ENCODE measurements at places on chromosomes 6 and 20. TPM values are rescaled to one million over a fixed set of nuclear protein-coding genes. Genes with fewer than 3 reads are reported as not detected.

DNA sequence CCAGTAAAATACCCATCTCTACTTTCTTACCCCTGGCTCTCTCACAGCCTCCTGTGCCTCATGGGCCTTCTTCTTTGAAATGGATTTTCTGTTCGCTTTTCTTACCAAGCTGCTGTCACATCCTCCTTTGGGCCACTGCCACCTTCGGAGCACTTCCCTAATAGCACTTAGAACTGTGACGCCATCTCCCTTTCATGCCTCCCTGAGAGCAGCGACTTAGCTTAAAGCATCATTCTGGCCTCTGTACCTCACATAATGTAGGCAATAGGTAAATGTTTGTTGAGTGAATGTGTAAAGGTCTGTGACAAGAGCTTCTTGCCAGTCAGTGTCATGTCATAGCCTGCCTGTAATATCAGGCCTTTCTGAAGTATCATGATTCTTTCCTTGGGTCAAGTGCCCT lies 78.8 kb downstream of the ADGRG6 start:
- H3K27me3 ChIP-seq, result peaks cover 9% of the 10 kb centered on the region
- H3K36me3 ChIP-seq, result no peaks in the 10 kb centered on the region
- no peak overlapping the region for H3K27ac ChIP-seq
- no peak overlapping the region for H3K4me3 ChIP-seq

Gene SLC25A27
- not detected for total RNA-seq

Gene ENPP5
- total RNA-seq, result not detected

Gene DDX43
- total RNA-seq, result 0.66 TPM

Gene IRAK1BP1
- 3.0 TPM for total RNA-seq

DNA sequence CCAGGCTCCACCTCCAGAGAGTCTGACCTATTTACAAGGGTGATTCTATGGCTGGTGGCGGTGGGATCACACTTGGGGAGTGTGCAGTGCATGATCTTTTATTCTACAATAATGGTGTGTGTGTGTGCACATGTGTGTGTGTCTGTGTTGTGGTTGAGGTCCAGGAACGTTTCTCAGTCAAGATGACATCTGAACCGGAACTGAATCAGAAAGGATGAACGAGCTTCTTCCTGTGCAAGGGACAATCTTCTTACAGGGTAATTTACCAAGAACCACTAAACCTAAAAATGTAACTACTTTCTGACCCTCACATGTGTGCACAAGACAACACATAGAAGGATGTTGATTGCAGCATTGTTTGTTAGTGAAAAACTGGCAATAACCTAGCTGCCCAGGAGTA lies 8.6 kb downstream of the MMP9 start:
- H3K27me3 ChIP-seq, result peaks cover 40% of the 10 kb centered on the region
- DNase-seq, result no peak
- peaks cover 35% of the 10 kb centered on the region for H3K4me1 ChIP-seq
- H3K4me3 ChIP-seq, result no peak overlapping the region
- peaks cover 2% of the 10 kb centered on the region for H3K36me3 ChIP-seq
- H3K27ac ChIP-seq, result no peak overlapping the region

GRCh38 chr6:16345449-16346330 lies 107.3 kb downstream of the GMPR start:
- no peak for DNase-seq
- no peaks in the 10 kb centered on the region for H3K27me3 ChIP-seq
- H3K4me3 ChIP-seq, result no peak overlapping the region
- no peak overlapping the region for H3K27ac ChIP-seq

Gene C6orf141
- not detected for total RNA-seq

DNA sequence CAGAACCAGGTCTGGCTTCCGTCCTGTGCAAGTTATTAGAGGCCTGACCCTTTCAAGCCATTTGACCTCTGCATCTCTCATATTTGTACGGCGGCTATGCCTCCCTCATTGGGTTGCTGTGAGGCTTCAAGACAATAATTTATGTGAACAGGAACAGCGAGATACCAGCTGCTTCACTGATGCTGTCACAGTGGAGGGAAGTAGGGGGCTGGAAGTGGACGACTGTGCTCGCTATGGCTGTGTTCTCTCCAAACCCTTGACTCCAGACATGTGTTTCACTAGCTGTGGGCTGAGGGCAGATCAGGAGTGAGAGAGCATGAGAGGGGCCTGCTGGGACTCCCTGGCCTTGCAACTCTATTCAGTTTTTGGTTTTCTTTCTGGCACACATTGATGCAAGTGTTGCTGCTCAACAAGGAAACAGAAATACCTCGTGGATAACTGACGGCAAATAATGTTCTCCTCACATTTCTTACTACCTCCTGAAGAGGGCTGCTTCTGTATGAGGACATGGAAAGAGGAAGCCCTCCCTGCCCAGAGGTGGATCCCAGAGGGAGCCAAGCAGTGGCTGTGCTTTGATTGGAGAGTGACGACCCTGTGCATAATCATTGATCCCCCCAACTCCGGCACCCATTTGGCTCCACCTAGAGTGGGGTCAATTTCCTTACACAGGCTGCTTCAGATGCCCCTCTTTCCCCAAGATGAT lies 34.7 kb upstream of the SCP2D1 start:
- H3K27me3 ChIP-seq, result no peaks in the 10 kb centered on the region
- DNase-seq, result no peak
- H3K4me3 ChIP-seq, result no peak overlapping the region
- no peaks in the 10 kb centered on the region for H3K36me3 ChIP-seq
- H3K27ac ChIP-seq, result no peak overlapping the region

DNA sequence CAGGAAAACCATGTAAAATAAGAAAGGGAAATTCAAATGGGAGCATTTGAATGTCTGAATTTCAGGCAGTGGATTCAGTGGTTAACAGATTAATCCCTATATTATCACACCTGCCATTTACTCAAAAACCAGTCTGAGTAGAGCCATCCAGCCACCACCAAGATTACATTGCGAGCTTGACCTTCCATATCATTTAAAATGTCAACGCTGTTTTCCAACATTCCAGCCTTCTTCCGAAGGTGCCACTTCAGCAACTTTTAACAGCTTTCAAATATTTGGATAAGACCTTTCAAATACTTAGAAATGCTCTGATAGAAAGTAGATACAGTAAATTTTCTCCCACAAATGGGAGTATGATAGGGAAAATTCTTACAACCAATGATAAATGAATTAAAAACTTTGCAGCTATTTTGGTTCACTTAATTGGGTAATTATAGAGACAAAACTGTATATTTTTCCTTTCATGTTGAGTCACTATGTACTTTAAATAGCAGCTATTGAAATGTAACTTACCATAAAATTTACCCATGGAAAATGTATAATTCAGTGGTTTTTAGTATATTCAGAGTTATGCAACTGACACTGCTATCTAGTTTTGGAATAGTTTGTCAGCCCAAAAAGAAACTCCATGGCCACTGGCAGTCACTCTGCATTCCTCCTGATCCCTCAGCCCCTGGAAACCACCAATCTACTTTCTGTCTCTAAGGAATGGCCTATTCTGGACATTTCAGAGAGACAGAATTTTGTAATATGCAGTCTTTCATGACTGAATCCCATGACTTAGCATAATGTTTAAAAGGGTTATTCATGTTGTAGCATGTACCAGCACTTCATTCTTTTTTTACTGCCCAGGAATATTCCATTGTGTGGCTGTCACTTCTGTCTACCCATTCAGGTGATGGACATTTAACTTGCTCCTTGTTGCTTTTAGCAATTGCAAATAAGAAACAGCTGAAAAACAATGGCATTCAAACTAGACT lies 21.5 kb downstream of the EZR start:
- peaks cover 13% of the 10 kb centered on the region for H3K36me3 ChIP-seq
- H3K27me3 ChIP-seq, result no peaks in the 10 kb centered on the region
- no peak for DNase-seq
- H3K27ac ChIP-seq, result peak overlapping the region; percentile 33

DNA sequence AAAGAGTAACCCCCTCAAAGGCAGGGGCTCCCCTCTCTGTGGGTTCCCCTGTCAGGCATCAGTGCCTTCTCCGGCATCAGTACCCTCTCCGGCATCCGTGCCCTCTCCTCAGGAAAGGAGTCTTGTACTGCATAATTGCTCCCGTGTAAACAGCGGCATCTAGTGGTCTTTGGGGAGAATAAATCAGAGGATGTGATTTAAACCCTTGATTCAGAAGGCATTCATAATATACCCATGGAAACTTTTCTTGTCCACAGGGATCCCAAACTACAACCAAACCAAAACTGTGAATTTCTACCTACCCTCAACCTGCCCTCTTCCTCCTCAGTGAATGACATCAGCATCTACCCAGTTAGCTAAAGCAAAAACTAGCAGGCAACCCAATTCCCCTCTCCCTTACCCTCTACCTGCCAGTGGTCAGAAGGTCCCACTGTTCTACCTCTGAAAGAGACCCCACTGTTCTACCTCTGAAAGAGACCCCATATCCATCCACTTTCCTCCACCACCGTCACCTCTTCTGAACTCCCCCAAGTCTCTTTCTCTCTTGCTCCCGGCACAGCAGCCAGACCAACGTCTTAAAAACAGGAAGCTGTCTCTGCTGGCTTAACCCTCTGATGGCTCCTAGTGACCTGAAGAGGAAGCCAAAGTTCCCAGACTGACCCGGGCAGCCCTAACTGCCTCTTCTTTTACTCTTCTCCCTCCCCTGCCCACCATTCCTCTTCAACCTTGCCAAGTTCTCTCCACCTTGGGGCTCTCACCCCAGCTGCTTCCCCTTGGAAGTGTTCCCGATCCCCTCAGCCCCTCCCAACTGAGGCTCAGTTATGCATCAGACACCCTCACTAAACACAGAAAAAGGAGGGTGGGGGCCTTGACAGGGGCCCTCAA lies 27.2 kb downstream of the UBE2V1 start:
- H3K27me3 ChIP-seq, result no peaks in the 10 kb centered on the region
- H3K36me3 ChIP-seq, result peaks cover 29% of the 10 kb centered on the region
- H3K4me3 ChIP-seq, result peak overlapping the region; percentile 45
- peak; percentile 25 for DNase-seq

- H3K4me1 ChIP-seq, result no peaks in the 10 kb centered on the region
- no peak overlapping the region for H3K27ac ChIP-seq
- no peak overlapping the region for H3K4me3 ChIP-seq
- no peaks in the 10 kb centered on the region for H3K27me3 ChIP-seq
- H3K36me3 ChIP-seq, result no peaks in the 10 kb centered on the region
Measured at GRCh38 chr6:104332364-104332763, 527.4 kb downstream of the HACE1 start.

Gene CENPW
- total RNA-seq, result 43.4 TPM

Gene C20orf144
- total RNA-seq, result 0.29 TPM

DNA sequence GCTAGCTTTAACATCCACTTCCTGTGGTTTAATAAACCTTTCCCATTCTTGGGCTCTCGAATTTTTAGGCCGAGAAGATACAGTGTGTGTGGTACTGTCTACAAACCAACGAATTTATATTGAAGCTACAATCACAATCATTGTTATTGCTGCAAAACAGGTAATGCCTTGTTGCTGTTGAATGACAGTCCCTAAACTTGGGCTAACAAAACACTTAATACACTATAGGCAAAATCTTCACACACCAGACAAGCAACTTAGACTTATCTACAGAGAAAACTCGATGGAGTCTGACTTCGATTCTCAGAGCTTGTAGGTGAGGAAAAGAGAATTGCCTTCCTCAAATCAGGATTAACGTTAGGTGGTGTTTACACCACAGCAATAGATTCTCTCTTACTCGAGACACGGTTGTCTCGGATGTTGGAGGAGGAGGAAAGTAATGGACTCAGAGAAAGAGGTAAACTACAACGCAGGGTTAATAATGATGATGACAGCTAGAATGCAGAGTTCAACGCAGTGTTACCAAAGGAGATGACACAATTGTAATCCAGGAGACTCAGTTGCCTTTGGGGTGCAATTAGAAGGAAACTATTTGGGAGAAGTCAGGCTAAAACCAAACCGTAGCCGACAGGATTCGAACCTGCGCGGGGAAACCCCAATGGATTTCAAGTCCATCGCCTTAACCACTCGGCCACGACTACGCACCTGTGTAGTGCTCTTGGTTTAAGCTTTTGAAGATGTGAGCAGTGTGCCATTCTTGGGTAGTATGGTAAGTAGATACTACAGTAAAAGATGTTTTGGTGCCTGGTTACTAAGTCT lies 32.5 kb upstream of the ZNF184 start:
- no peak overlapping the region for H3K27ac ChIP-seq
- H3K4me3 ChIP-seq, result no peak overlapping the region
- peaks cover 31% of the 10 kb centered on the region for H3K27me3 ChIP-seq
- peaks cover 32% of the 10 kb centered on the region for H3K4me1 ChIP-seq
- no peak for DNase-seq

- no peaks in the 10 kb centered on the region for H3K36me3 ChIP-seq
- no peak overlapping the region for H3K27ac ChIP-seq
- no peak for DNase-seq
Measured at GRCh38 chr6:11947575-11947974, 64.5 kb upstream of the HIVEP1 start.

GRCh38 chr6:157242791-157243190 lies 80.5 kb downstream of the TMEM242 start:
- peaks cover 23% of the 10 kb centered on the region for H3K27me3 ChIP-seq
- H3K36me3 ChIP-seq, result no peaks in the 10 kb centered on the region
- no peak overlapping the region for H3K27ac ChIP-seq
- H3K4me3 ChIP-seq, result no peak overlapping the region

DNA sequence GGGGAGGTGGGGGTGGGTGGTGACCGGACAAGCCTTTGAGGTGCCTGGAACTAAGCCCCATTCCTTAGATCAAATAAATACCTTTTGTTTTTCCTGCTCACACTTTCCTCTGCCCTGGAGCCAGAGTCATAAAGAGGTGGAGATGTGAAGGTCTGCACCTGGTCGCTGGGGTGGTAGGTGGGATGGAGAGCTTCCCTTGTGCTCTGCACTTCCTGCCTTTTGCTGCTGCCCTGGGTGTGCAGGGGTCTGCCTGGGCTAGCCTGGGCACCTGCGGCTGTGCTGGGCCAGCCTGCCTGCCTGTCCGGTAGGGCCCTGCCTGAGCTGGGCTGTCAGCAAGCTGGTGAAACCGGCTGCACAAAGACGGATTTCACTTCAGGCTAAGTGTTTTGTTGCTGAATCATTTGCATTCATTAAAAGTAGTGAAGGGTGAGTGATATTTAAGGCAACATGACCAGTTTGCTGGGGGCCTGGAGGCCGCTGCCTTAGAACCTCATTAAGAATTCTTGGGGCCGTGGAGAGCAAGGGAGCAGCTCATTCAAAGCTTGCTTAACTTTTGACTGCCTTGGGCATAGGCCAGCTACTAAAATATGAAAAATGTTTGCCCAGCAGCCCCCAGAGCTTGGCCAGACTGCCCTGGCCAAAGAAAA lies 20.5 kb downstream of the PTK7 start:
- no peak overlapping the region for H3K4me3 ChIP-seq
- H3K27me3 ChIP-seq, result peaks cover 6% of the 10 kb centered on the region
- H3K27ac ChIP-seq, result no peak overlapping the region
- DNase-seq, result no peak

- H3K4me3 ChIP-seq, result no peak overlapping the region
- no peak overlapping the region for H3K27ac ChIP-seq
- DNase-seq, result no peak
- H3K4me1 ChIP-seq, result no peaks in the 10 kb centered on the region
- H3K27me3 ChIP-seq, result peaks cover 15% of the 10 kb centered on the region
Measured at GRCh38 chr6:147530132-147531060, 21.9 kb downstream of the SAMD5 start.

Gene TRMT11
- 27.9 TPM for total RNA-seq

Data from activated T-helper 1 cell treated with anti-CD3 and anti-CD28 coated beads, Interleukin-12 subunit alpha, Interleukin-12 subunit beta, Interleukin-2, Interleukin-4 antibody, amounts not matched to agents 30 ng/mL and 10 ng/mL and 1 ng/mL, durations not matched to agents 14 hours and 24 hours and 36 hours (primary cell).